ENCODE measurements at places on chromosomes 13 and 19.
A peak's percentile ranks its signal among the peaks of the same experiment; 100 is the strongest.

- peak; percentile 70 for ATAC-seq
These were observed 10.3 kb upstream of the FUT5 start for GRCh38 chr19:5880604-5881078.

DNA sequence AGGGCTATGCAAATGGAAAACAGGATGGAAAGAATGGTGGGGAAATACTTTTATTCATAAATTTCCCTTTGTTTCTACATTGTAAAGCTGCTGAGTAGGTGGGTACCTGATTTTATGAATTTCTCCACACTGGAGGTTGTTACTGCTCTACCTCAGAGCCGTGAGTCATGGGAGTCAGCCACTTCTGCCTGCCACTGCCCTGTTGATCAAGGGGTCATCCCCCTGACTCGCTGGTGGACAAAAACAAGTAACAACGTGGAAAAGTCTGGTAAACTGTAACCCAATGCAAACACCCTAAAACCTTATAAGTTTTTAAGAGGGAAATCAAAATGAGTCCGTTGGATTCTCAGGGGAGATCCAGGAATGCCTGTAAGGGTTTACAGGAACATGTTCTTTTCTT, 329.5 kb downstream of the ATP8A2 start:
- no peak for ATAC-seq

- ATAC-seq: no peak
These were observed 530.6 kb upstream of the SPRY2 start for GRCh38 chr13:80871481-80871880.

DNA sequence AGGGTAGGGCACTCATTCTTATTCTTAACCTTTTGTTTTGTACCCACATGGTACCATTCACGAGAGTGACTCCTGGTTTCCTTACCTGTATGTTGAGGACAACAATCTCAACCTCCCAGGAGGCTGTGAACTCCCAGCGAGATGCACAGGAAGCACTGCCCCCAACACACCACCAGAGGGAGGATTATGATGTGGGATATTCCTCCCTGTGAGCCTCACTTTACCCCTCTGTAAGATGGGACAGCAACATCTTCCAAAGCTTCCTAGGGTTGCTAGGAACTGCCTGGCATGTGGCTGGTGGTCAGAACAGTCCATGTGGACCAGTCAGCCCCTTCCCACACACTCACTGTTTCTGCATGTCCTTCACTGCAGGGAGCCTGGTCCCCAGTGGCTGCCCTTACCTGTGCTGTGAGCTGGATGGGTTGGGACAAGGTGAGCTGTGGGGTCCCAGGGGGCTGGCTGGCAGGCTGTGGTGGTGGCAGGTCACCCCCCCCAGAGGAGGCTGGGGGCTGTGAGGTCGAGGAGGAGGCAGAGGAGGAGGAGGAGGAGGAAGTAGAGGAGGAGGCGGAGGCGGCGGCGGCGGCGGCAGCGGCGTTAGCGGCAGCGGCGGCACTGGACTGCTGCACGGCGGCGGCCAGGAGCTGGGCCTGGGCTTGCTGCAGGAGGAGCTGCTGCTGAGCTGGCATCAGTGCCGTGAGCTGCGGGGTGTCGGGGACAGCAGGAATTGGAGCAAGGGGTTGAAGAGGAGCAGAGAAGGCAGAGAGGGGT, 15.8 kb downstream of the POU2F2 start:
- ATAC-seq: no peak

- ATAC-seq: no peak
These were observed 8.6 kb downstream of the EFNB2 start for GRCh38 chr13:106526738-106527444.
